ENCODE measurements at places on chromosomes 7 and 10. TPM values are rescaled to one million over a fixed set of nuclear protein-coding genes. Genes with fewer than 3 reads are reported as not detected.

SPDYE6 gene
- polyA plus RNA-seq: 2.4 TPM

EPO gene
- polyA plus RNA-seq: 5.3 TPM

CRYGN gene
- 0.02 TPM for polyA plus RNA-seq

RNF32 gene
- polyA plus RNA-seq: 0.73 TPM

ZKSCAN5 gene
- 2.2 TPM for polyA plus RNA-seq

EMX2 gene
- not detected for polyA plus RNA-seq

AMPH gene
- polyA plus RNA-seq: 0.13 TPM

SEMA3E gene
- polyA plus RNA-seq: 1.2 TPM

MEOX2 gene
- polyA plus RNA-seq: 0.32 TPM

WASHC2C gene
- 8.9 TPM for polyA plus RNA-seq

IGF2BP3 gene
- not detected for polyA plus RNA-seq

CTNNA3 gene
- polyA plus RNA-seq: 0.16 TPM

ASB10 gene
- polyA plus RNA-seq: not detected

DNA sequence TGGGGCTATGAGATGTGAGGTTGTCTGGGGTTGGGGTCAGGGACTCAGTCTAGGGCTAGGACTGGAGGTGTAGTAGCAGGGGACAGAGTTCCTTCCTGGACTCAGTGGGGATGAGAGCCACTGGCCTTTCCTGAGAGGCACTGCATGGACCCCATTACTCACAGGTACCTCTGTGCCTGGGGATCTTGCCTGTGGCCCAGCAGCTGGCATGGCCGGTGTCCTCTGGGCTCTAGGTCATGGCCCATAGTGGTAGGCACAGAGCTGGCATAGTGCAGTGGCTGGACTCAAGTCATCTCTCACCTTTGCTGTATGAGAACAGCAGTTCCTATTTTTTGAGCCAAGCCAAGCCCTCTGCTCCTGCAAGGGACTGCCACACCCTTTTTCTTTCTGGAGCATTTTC is 51.9 kb downstream of the NEURL1 start:
- no peak for DNase-seq

DNA sequence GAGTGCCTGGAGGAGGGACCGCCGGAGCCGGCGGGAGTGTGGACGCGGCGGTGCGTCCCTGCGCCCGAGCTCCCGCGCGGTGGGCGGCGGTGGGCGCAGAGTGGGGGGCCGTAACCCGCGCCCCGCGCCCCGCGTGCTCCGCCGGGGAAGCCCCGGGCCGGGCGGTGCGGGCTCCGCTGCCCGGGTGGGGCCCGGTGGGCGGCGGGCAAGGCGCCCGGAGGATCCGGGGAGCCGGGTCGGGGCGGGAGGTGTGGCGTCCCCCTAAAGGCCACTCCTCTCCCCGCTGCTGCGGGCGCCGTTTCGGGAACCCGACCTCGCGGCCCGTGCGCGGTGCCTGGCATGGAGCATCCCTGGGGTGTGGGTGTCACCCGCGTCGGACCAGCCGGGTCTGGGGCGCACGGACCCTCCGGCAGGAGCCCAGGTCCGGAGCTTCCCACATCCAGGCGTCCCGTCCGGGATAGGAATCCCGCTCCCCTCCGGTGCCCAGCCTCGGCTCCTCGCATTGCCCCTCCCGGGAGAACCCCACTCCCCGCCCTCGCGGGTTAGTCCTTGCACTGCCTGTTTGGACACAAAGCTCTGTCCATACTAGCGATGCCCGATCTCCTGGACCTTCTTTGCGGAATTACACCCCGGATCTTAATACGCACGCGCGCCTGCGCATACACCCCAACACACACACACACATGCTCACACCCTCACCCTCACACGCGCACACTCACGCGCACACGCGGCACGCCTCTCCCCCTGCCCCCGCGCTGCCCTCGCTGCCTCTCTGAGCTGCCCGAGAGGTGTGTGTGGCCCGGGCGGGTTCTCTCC is 723 bp downstream of the MTURN start:
- peak; percentile 58 for DNase-seq

GRCh38 chr10:30284865-30285594 is 64.0 kb downstream of the MTPAP start:
- DNase-seq: no peak

GRCh38 chr10:74969093-74969492 is 142.4 kb upstream of the SAMD8 start:
- no peak for DNase-seq

GRCh38 chr7:44221231-44221791 is 20.5 kb downstream of the YKT6 start:
- no peak for DNase-seq

DNA sequence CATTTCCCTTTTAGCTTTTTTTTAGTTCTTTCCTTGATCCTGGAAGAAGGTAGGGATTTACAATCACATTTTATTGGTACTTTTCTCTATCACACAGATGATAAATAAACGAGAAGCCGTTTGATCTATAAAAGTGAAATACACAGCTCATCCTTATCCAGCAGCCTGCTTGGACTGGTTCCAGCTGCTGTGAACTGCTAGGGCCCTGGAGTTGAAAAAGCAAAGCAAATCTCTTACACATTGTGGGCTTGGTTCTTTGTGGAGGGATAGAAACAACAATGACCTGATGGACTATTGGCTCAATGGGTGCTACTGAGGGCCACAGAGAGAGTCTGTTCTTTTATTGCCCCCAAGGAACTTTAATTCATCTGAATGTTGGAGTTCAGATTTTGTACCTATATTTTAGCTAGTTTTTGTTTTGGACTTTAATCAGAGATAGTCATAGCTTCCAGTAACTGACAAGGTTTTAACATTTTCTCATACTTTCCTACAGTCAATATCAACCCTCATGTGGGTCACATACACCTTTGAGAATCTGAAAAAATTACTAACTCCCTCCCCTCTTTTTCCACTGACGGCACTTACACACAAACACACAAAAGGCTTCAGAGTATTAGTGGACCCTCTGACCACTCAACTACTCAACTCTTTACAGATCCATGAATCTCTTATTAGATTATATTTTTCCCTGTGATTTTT is 91.6 kb upstream of the CCDC6 start:
- DNase-seq: no peak

- DNase-seq: no peak
Observed at GRCh38 chr7:80165177-80165576, 30.5 kb downstream of the GNAI1 start.

DNA sequence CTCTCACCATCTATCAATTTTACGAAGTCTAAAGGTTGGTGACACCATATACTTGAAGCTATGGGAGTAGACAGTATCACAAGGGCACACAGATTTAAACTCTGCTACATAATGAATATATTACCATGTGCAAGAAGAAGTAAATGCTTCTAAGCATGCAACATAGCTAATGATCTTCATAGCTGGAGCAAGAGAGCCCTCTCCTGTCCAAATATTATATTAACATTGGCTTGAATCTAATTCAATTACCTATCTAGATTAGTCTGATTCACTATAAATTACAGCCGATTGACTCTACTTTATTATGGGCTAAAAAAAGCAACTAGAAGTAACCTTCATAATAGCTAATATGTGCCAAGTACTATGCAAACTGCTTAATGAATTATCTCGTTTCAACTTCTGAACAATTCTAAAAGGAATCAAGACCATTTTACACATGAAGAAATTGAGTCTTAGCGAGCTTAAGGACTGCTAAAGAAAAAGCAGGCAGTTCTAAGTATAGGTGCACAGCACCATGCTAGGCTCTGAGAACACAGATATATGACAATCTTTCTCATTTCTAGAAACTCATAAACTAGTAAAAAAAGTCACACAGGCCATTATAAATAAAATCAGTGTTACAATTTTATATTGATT is 21.9 kb downstream of the FRA10AC1 start:
- no peak for DNase-seq

GRCh38 chr10:80137031-80137862 is 4.7 kb downstream of the PLAC9 start:
- DNase-seq: no peak

DNA sequence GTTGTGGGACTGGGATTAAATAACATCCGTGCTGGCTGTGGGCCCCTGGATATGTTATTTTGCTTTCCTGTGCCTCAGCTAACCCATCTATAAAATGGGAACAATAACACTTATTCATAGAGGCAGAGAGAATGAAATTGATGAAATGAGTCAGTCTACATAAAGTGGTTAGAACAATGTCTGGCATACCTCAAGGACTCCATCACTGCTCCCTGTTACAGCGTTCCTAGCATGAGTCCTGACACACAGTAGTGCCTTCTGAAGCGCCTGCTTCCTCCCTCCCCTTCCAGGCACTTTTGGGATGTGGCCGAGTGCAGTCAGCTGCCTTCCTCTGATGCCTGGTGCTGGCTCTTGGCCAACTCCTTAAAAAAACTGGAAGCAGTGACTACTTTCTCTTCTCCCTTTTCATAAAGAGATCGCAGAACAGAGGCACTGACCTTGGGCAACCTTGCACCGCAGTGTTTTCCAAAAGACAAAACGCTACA is 108.4 kb upstream of the ZMIZ1 start:
- no peak for DNase-seq

GRCh38 chr7:30181211-30181610 is 46.4 kb downstream of the MTURN start:
- DNase-seq: no peak

- no peak for DNase-seq
Observed at GRCh38 chr7:15795393-15795792, 108.9 kb upstream of the MEOX2 start.

- no peak for DNase-seq
Observed at GRCh38 chr7:135194494-135195095, 16.7 kb downstream of the WDR91 start.

- DNase-seq: no peak
Observed at GRCh38 chr7:150451097-150451793, 815 bp downstream of the GIMAP8 start.

DNA sequence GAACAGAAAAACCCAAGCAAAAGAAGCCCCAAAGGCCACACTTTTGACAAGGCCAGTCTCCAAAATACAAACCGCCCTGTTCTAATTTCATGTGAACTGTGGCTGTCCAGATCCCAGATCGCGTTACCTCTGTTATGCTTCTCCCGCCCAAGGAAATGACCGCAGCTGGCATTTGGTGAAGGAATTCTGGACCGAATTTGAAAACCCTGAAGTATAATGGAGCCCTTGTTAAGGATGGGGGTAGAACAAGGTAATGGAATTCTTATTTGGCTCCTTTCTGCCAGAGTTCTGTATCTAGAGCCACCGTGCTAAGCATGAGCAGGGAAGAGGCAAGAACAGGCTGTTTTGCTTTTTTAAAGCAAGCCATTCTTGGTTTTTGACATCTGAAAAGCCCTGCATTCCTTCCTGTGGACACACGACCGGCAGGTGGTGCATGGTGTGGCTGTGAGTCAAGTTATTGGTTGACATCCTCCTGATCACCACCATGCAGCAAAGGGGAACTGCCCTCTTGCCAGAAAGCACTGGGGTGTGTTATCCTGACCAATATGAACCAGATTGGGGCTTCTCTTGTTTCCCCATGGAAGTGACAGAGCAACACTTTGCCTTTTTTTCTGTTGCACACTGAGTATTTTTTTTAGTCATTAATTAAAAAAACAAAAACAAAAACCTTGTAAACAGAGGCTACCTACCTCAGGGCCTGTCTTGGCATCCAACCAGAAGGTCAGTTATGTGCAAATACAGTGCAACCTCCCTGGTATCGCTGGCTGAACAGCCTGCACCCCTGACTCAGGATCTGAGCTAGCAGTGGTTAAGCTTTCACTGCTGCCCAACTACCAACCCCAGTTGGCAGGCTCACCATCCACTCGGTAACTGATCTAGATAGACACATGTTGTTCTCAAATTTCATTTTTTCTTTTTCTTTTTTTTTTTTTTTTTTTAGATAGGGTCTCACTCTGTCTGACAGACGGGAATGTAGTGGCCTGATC is 14.2 kb downstream of the UCMA start:
- DNase-seq: no peak

GRCh38 chr7:142001163-142001874 is 5.6 kb downstream of the MGAM start:
- no peak for DNase-seq

GRCh38 chr10:4398602-4399001 is 427.4 kb upstream of the AKR1E2 start:
- no peak for DNase-seq

DNA sequence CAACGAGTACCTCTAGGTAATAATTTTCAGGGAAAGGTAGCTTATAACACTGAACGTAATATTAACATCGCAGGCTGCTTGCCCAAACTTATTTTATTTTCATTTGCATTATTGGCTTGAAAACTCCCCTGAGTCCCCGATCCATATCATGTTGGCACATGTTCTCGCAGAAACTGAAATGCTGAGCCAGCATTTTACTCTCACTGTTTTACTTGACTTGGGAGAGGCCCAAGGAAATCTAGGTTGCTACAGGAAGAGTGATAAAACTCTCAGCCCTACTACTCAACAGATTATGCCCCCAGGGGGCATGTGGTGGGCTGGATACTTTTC is 183.5 kb upstream of the HABP2 start:
- DNase-seq: no peak

GRCh38 chr10:114387784-114388183 is 16.5 kb downstream of the AFAP1L2 start:
- DNase-seq: no peak

- no peak for DNase-seq
Observed at GRCh38 chr10:97961945-97962344, 68.5 kb downstream of the CRTAC1 start.

DNA sequence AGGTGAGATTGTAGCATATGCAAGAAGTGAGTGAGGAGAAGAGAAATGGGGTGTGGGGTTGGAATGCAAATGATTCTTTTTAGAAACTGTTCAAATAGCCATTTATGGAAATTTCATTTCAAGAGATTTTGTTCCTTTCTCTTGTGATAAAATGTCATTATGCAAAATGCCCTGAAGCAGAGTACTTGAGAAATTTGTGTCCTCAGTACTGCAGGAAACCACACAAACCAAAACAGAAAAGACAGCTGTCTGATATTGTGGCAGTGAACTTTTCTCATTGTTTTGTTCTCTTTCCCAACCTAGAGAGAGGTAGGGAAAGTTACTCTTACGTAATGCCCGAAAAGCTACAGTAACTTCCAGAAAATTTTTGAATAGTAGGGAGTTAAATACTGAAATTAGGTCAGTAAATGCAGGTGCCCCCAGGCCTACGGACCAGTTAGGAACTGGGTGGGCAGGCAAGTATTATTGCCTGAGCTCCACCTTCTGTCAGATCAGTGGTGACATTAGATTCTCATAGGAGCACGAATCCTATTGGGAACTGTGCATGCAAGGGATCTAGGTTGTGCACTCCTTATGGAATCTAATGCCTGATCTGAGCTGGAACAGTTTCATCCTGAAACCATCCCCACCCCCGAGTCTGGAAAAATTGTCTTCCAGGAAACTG is 34.0 kb downstream of the DLD start:
- no peak for DNase-seq

GRCh38 chr7:156127166-156128134 is 315.2 kb upstream of the SHH start:
- DNase-seq: no peak

- DNase-seq: no peak
Observed at GRCh38 chr10:11261687-11262493, 244.2 kb downstream of the CELF2 start.

GRCh38 chr10:121772884-121773283 is 154.9 kb downstream of the ATE1 start:
- DNase-seq: no peak

GRCh38 chr10:4217653-4218052 is 432.6 kb upstream of the KLF6 start:
- no peak for DNase-seq
